ENCODE measurements at places on chromosomes 2 and 18. TPM values are rescaled to one million over a fixed set of nuclear protein-coding genes. Genes with fewer than 3 reads are reported as not detected.

INPP5D gene
- 0.49 TPM for total RNA-seq

OSR1 gene
- 4.6 TPM for total RNA-seq

APCDD1 gene
- not detected for total RNA-seq

MYO7B gene
- 0.21 TPM for total RNA-seq

THSD7B gene
- total RNA-seq, result not detected

HOXD8 gene
- total RNA-seq, result 6.6 TPM

ATP8B1 gene
- total RNA-seq, result 9.0 TPM

LYG1 gene
- 2.0 TPM for total RNA-seq

SNED1 gene
- total RNA-seq, result 0.72 TPM

STAT4 gene
- total RNA-seq, result 3.2 TPM

NAT8 gene
- not detected for total RNA-seq

AMMECR1L gene
- total RNA-seq, result 20.3 TPM

SCN3A gene
- 0.04 TPM for total RNA-seq
